ENCODE measurements at places on chromosomes 7 and 10. TPM values are rescaled to one million over a fixed set of nuclear protein-coding genes. Genes with fewer than 3 reads are reported as not detected.

DNA sequence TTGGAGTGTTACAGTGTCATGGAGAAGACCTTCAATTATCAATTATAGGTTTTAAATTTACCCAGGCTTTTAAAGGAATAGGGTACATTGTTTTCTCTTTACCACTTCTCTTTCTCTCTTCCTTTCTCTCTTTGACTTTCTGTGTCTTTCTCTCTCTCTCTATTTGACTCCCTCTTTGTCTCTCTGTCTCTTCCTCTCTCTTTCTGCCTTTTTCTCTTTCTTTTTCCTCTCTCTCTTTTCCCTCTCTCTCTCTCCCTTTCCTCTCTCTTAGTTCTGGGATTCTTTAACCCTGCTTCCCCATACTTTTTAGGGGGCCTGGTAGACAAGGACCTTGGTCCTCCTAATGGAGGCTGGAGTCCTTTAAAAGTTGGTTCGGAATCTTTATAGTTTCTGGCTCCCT, 15.9 kb upstream of the GHITM start:
- H3K36me3 ChIP-seq: no peaks in the 10 kb centered on the region
- no peak overlapping the region for H3K27ac ChIP-seq
- H3K27me3 ChIP-seq: no peaks in the 10 kb centered on the region

DNA sequence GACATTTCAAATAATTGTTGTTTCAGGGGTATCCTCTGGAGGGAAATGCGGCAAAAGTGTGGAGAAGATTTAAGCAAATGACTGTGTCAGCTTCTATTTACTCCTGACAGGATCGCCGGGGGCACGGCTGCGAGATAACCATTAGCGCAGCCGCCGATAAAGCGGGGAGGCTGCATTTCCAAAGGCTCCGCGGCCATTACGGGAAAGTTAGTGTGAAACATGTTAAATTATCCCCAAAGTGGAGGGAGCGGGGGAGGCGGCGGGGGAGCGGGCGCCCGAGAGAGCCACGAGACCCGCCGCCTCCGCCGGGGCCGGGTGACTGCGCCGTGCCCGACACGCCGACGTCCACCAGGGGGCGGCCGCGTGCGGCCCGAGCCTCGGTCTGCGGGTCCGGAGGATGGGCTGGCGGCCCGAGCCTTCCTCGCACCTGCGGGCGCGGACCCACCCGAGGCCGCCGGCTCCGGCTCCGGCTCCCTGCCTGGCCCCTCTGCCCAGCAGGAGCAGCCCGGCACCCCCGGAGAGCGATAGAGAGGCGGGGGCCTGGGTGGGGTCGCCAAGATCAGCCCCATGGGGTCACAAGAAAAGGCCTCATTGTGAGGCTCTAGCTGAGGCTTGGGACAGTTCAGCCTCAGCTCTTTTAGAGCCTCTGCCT, 74.4 kb upstream of the PAX2 start:
- H3K4me3 ChIP-seq: no peak overlapping the region
- no peak for DNase-seq
- H3K27me3 ChIP-seq: peaks cover 69% of the 10 kb centered on the region
- no peak overlapping the region for H3K27ac ChIP-seq

GRCh38 chr7:66326501-66327215, 121.5 kb downstream of the TPST1 start:
- H3K4me1 ChIP-seq: peaks cover 3% of the 10 kb centered on the region
- DNase-seq: no peak
- H3K27me3 ChIP-seq: no peaks in the 10 kb centered on the region
- H3K27ac ChIP-seq: no peak overlapping the region

DNA sequence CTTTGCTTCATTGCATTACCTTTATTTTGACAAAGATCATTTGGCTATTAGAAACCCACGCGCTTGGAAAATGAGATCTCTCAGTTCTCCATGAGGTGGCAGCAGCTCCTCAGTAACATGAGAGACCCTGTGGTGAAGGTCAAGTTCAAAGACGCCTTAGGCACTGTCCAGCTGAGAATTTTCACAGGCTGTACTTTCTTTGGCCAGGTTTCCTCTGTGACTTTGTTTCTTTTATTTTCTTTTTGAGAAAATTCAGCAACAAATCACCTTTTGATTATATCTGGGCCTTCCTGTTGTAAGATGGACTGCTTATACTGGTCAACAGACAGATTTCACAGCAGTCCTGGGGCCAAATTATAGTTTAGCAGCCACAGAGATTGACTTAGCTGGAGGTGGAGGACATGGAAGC, 54.5 kb downstream of the RAB18 start:
- H3K36me3 ChIP-seq: no peaks in the 10 kb centered on the region
- no peaks in the 10 kb centered on the region for H3K4me1 ChIP-seq
- H3K27me3 ChIP-seq: no peaks in the 10 kb centered on the region
- DNase-seq: peak; percentile 36
- H3K4me3 ChIP-seq: no peak overlapping the region

DNA sequence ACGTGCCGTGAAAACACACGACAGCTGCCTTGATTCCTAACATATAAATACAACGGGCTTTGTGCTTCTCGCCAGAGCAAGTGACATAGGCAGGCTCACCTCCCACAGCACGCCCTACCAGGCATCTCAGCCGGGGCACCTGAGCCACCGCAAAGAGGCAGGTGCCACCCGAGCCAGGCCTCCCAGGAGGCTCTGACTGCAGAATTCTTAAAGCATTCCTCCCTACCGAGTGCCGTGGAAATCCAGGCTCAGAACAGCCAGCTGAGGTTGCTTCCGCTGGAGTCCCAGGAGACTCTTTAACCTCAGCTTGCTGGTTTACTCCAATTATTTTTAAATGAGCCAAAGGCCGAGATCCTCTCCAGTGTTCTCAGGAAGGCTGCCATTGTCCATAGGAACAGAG, 206.5 kb downstream of the USP6NL start:
- H3K27me3 ChIP-seq: no peaks in the 10 kb centered on the region
- H3K36me3 ChIP-seq: no peaks in the 10 kb centered on the region
- no peak overlapping the region for H3K4me3 ChIP-seq
- DNase-seq: no peak
- no peaks in the 10 kb centered on the region for H3K4me1 ChIP-seq

DNA sequence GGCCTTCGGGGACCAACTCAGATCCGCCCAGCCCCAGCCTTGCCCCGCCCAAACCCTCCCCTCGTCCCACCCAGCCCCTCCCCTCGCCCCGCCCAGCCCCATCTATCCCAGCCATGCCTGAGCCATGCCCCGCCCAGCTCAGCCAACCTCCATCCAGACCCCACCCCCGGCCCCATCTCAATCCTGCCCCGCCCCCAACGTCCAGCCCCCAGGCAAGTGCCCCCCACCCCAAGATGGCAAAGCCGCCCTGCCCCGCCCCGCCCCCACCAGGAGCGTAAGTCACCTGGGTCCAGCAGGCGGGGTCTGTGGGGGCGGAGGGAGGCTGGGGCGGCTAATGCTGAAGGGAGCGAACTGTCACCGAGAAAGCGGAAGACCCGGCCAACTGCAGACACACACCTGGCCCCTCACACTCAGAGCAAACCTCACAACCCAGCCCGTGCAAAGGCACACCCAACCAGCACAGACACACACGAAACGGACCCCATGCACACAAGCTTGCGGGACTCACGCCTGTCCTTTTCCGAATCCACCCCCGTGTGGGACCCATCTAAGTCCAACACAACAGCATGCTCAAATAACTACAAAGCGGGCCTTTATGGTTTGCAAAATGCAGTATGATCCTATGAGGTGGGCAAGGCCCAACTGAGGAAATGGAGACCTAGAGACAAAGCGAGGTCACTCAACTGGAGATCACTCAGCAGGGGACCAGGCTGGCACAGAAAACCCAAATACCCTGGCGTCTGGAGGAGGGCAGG, 11.5 kb upstream of the OGA start:
- H3K4me1 ChIP-seq: peaks cover 15% of the 10 kb centered on the region
- no peaks in the 10 kb centered on the region for H3K27me3 ChIP-seq
- H3K4me3 ChIP-seq: peak overlapping the region; percentile 56
- peak overlapping the region; percentile 38 for H3K27ac ChIP-seq
- H3K36me3 ChIP-seq: peaks cover 6% of the 10 kb centered on the region

- no peaks in the 10 kb centered on the region for H3K4me1 ChIP-seq
- no peak for DNase-seq
- no peaks in the 10 kb centered on the region for H3K36me3 ChIP-seq
- no peak overlapping the region for H3K27ac ChIP-seq
- H3K4me3 ChIP-seq: no peak overlapping the region
- no peaks in the 10 kb centered on the region for H3K27me3 ChIP-seq
Observed at GRCh38 chr10:78383378-78384048, 349.9 kb downstream of the RPS24 start.

Gene SPDYE8
- not detected for total RNA-seq

DNA sequence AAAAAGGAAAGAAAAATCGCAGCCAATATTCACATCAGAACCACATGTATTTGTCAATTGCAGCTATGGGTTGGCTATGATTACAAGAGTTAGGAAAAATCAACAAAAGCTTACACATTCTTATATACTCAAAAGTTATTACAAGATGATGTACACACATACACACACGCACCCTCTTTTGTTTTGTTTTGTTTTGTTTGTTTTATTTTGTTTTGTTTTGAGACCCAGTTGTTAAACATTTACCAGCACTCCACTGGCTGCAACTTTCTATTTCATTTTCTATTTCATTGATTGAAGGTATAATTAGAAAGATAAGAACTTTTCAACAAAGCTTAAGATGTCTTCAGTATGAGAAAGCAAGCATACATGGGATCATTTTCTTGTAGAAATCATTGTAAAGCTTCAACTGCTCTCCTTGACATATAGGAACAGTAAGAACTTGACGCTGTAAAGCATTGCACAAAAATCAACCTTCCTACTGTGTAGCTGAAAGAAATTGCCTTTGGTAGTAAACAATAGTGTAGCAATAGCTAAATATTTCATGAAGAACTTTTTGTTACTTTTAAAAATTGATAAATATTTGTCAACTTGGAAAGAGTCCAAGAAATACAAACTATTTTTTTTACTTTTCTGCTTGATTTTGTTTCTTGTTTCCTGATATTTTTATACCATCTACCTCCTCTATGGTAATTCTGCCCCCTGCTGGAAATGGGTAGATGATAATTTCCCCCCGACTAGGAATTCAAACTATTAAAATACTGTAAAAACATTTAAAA, 205.9 kb downstream of the MBL2 start:
- H3K36me3 ChIP-seq: no peaks in the 10 kb centered on the region
- no peaks in the 10 kb centered on the region for H3K4me1 ChIP-seq
- no peak for DNase-seq
- no peak overlapping the region for H3K27ac ChIP-seq

- no peak overlapping the region for H3K27ac ChIP-seq
- no peaks in the 10 kb centered on the region for H3K4me1 ChIP-seq
- no peaks in the 10 kb centered on the region for H3K27me3 ChIP-seq
Observed at GRCh38 chr7:70143075-70144044, 545.1 kb downstream of the AUTS2 start.

Gene GPR146
- 25.2 TPM for total RNA-seq

GRCh38 chr7:153886506-153887441, 165.4 kb upstream of the DPP6 start:
- H3K27me3 ChIP-seq: peaks cover 25% of the 10 kb centered on the region
- H3K4me3 ChIP-seq: peak overlapping the region; percentile 34
- H3K27ac ChIP-seq: no peak overlapping the region
- H3K36me3 ChIP-seq: no peaks in the 10 kb centered on the region
- DNase-seq: no peak

DNA sequence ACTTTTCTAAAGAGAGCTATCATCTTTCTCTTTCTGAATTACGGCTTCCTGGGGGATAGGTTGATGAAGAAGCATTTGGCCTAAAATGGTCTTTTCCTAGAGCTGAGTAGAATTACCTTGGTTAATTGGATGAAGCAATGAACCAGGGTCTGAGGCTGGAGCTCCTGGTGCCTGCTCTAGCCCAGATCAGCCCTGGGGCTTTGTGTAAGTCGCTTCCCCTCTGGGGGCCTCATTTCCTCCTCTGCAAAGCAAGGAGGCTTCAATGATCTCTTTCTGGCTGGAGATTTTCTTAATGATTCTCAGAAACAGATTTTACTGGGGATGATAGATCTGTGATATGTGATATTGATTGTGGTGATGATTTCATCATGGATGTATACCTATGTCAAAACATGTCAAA, 3.5 kb upstream of the CPA2 start:
- DNase-seq: no peak
- H3K36me3 ChIP-seq: no peaks in the 10 kb centered on the region
- no peak overlapping the region for H3K4me3 ChIP-seq
- H3K4me1 ChIP-seq: no peaks in the 10 kb centered on the region
- no peaks in the 10 kb centered on the region for H3K27me3 ChIP-seq
- no peak overlapping the region for H3K27ac ChIP-seq

Gene HPSE2
- total RNA-seq: not detected

DNA sequence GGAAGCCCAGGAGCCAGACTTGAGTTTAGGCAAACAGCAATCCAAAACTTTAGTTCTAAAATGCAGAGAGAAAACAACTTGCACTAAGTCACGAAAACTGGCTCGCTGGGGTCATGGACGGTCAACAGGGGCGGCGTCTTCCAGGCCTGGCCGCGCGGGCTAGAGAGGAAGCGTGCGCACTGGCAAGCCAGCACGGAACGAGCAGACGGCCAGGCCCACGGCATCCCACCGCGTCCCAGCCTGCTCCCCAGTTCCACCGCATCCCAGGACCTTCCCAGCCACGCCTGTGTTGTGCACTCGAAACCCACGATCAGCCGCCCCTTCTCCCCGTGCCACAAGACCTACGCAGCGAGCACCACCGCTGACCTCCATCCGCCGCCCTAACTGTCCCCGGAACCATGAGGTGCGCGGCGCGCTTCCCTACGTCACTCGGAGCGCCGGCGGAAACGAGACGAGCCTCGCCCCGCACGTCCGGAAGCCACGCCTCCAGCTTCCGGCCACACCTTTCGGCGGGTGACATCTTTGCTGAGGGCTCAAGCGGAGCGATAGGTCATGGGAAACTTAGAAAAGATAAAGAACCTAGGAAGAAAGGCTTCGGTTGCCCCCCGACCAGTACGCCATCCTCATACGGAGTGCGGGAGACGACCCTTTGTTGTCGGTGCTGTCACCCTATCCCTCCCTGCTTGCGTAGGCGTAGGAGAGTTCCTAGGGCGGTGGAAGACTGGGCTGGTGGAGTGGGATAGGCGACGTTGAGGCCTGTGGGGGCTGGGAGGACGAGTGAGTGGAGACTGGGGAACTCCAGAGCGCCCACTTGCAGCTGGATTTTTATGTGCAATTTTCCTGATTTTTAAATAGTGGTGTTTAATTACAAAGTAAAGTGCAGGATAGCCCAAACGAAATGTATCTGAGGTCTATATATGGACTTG, at the start of gene TBRG4:
TSS of gene TBRG4 (minus strand) at position 400 of the 926 bp plus-strand sequence. CDS start 2,460 bp downstream, outside the sequence.
- peak within 1 kb of the TSS; percentile 92 for H3K4me3 ChIP-seq
- peak; percentile 90 for DNase-seq
- peaks cover 25% of the 10 kb centered on the region for H3K36me3 ChIP-seq
- peak within 1 kb of the TSS; percentile 97 for H3K27ac ChIP-seq

Gene CTAGE8
- total RNA-seq: not detected

- no peak overlapping the region for H3K27ac ChIP-seq
- no peaks in the 10 kb centered on the region for H3K27me3 ChIP-seq
Observed at GRCh38 chr7:87131771-87132170, 20.5 kb upstream of the DMTF1 start.

DNA sequence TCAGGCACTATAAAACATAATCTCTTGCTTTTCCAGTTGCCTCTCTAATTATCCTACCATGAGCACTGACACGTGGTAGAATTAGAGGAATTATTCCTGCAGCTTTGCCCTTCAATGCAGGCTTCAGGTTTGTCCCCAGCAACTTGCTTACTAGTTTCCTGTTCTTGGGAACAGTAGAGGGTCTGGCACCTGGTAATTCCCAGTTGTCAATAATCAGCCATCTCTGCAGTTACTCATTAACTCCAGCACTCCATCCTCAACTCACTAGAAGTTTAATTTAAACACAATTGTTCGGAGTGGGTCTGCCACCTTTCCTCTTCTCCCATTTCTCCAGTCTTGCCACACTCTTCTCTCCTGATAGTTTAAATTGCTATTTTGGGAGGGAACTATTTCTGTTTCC, 324.3 kb upstream of the KIAA1217 start:
- no peak for DNase-seq
- no peaks in the 10 kb centered on the region for H3K27me3 ChIP-seq
- H3K27ac ChIP-seq: no peak overlapping the region
- H3K4me1 ChIP-seq: no peaks in the 10 kb centered on the region
